Kasumi-1 (cell line): ENCODE measurements at places on chromosomes 2 and 18.
A peak's percentile ranks its signal among the peaks of the same experiment; 100 is the strongest.

DNA sequence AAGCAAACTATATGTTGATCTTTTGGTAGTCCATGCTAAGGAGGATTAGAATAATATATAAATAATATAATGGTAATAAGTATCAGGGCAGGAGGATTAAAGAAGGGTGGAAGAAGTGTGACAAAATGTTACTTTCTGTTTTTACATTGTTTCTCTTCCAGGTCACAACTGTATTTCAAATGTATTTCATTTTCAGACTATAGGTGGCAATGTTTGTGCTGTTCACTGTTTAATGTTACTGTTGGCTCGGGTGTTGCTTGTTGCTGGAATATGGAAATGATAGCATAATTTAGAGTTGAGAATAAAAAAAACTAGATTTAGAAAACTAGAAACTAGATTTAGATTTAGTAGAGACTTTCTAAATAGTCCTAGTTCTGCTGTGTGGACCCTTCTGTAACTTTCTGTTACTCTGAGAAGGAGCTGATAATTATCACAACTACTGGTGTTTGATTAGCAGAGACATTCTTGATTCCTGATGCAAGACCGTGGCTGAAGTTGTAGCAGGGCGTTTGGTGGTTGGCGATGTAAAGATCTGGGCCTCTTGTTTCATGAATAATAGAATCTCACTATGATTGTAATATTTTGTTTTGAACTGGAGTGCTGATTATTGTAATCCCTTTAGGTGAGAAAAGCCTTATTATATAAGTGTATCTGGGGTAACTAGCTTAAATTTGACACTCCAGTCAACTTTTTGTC lies 7.9 kb downstream of the NEDD4L start:
- peak; percentile 31 for DNase-seq

- DNase-seq = no peak
Observed at GRCh38 chr2:62941413-62941812, 109.2 kb upstream of the OTX1 start.

DNA sequence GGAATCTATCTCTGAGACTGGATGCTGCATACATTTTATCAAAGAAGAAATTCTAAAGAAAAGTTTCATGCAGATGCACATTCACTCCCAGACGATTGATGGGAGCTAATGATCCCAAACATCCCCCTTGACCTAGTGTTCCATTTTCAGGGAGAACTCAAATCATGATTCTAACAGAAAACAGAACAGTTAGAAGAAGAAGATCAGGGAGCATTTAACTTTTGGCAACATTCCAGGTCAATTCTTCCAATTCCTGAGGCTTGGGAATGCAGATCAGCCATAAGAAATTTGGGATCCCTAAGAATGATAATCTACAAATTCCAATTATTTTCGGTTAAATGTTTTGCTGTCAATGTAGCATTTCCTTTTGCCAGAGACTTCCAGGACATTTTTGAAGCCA lies 96.6 kb downstream of the CPO start:
- DNase-seq = no peak

DNA sequence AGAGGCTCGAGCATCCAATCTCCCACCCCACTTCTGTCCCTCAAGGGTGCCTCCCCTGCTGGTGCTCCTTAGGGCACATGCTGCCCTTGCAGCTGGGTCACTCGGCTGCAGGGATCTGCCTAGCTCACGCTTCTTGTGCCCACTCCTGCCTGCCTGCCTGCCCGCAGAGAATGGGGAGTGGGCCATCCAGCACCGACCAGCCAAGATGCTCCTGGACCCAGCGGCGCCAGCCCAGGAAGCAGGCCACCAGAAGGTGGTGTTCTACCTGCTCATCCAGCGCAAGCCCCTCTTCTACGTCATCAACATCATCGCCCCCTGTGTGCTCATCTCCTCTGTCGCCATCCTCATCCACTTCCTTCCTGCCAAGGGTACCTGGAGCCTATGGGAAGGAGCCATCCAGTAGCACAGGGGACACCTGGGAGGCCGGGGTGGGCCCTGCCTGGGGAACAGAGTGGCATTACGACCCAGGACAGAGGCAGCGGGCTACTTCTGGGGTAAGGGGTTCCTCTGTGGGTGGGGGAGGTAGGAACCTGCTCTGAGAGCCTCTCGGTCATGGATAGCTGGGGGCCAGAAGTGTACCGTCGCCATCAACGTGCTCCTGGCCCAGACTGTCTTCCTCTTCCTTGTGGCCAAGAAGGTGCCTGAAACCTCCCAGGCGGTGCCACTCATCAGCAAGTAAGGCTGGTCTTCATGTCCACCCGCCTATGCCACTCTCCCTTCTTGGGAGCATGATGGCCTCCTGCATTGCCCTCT lies 3.4 kb downstream of the CHRNG start:
- DNase-seq = no peak
